Activated CD4-positive, alpha-beta memory T cell treated with anti-CD3 and anti-CD28 coated beads for 36 hours (primary cell): ENCODE measurements at places on chromosomes 5 and 9.

DNA sequence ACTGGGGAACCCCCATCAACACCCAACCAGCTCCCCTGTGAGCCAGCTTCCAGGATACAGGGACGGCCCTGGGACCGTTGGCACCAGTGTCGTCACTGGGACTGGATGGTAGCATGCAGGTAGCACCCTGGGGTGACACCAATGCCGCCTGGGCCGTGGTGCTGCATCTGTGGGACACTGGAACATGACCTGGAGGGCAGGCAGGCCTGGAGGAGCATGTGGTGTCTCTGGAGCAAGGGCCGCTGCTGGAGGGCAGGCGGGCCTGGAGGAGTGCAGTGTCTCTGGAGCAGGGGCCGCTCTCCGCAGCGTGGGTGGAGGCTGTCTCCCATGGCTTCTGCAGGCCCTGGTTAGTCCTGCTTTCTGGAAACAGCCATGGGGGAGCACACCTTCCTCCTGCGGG lies 13.1 kb downstream of the LPCAT1 start:
- peak; percentile 7 for DNase-seq

DNA sequence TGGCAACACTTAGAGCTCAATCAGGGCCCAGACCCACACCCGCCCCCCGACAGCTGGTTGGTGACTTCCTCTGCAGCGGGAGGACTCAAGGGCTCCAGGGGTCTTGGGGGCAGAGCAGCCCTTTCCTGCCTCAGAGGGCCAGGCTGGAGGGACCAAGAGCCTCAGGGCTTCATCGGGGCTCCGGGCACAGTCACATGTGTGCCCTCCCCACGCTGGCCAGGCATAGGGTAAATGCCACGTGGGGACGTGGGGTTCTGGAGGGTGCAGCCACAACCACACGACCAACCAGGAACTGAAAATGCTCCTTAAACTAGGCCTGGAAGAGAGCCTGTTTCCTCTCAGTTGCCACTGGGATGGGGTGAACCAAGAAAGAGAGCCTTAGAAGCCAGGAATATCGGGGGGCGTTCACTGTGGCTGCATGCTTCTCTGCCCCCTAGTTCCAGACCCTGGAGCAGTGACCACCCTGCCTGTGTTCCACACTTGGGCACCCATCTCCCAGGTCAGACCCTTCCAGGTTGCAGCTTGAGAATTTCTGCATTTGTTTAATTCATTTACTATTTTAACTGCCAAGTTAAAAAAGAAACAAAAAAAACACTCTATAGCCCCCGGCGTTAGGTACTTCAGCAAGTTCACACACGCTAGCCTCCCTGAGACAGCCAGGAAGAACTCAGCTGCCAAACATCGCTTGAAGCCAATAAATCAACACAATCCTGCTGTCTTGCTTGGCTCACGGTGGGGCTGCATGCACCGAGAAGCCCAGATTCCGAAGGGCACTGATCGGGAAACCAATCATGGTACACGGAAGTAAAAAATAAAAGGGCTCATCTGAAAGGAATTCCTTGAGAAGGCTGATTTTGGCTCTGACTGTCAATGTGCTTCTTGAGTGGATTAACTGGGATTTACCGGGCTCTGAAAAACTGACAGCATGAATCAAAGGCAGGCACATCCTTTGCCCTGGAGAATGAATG lies 56.1 kb upstream of the PHYKPL start:
- DNase-seq: no peak

DNA sequence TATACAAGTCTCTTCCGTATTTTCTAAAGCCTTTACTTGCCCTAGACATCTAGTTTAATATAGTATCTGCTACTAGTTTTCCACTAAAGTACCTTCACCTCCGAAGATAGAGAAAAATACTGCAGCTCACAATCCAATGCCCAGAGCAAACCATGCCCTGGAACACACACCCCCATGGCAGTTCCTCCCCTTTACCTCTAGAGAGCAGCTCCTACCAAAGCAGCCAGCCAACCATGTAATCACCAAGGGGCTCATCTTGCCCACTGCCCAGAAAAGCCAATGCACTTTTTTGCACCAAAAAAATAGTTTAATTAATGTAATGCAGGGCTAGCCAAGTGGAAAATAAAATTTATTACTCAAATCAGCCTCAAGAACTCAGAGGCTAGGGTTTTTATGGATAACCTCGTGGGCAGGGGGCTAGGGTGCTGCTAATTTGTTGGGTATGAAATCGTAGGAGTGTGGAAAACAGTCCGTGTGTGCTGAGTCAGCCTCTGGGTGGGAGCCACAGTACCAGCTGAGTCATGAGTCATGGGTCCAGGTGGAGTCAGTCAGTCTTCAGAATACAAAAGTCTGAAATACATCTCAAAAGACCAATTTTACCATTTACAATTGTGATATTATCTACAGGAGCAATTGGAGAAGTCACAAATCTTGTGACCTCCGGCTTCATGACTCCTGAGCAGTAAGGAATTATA lies 120.1 kb upstream of the ACO1 start:
- no peak for DNase-seq

- DNase-seq: no peak
Measured at GRCh38 chr9:90499761-90500160, 142.9 kb downstream of the DIRAS2 start.

- DNase-seq: peak; percentile 88
Measured at GRCh38 chr9:112174222-112174964, 704 bp downstream of the SUSD1 start.

DNA sequence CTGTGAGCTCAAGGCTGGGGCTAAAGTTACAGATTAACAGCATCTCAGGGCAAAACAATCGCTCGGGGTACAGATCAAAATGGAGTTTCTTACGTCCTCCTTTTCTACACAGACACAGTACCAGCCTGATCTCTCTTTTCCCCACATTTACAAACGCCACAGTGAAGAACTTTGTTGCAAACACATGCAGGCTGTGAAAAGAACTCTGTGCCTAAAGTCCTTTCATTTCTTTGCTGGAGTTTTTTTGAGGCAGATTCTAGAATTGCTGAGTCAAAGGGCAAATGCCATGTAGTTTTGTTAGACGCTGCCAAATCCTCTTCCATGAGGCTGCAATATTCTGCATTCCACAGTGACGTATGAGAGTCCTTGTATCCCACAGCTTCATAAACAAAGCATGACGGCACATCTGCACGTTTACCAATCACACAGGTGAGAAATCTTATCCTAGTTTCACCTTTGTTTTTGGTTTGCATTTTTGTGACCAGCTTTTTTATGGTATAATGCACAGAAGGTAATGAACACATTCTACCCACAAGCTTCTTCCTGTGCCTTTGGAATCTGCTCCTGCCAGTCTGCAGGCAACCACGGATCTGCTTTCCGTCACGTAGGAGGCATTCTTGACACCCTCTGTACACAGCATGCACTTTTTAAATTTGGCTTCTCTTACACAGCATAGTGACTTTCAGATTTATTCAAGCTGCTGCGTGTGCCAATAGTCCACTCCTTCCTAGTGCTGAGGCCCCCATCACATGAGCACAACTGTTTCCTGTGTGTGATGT lies 44.6 kb upstream of the LPCAT1 start:
- no peak for DNase-seq

GRCh38 chr5:132260714-132261551 lies 3.4 kb downstream of the PDLIM4 start:
- peak; percentile 57 for DNase-seq

GRCh38 chr9:98323051-98323830 lies 67.8 kb upstream of the TBC1D2 start:
- DNase-seq: no peak

DNA sequence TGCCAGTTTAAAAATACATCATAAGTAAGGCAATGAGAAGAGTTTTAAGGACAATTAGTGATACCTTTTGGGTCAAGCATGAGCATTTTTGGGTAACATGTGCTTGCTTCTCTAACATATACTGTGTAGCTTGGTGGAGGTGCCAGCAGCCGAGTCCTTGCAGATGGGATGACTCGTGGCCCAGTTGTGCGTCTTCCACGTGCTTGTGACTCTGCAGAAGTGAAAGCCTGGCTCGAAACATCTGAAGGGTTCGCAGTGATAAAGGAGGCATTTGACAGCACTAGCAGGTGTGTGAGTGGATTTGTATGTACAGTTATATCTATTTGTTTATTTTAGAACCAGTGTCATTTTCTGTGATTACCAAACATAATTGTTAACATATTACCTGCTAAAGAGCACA lies 18.2 kb downstream of the HMGCR start:
- no peak for DNase-seq

DNA sequence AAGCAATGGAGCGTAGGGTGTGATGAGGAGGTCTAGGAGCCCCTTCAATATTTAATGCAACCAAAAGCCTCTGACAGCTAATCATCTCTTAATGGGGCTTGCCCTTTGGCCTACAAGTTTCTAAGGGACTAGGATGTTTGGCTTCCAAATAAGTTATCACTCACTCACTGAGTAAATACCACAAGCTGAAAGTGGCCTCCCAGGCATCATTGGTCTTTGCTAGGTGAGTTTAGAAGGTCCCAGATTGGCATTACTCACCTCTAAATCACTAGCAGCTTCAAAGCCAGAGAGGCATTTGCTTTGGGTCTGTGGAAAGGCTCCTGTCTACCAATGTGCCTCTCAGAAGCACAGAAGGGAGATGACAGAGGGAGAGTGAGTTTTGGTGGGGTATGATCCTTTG lies 344.2 kb downstream of the NTRK2 start:
- no peak for DNase-seq

DNA sequence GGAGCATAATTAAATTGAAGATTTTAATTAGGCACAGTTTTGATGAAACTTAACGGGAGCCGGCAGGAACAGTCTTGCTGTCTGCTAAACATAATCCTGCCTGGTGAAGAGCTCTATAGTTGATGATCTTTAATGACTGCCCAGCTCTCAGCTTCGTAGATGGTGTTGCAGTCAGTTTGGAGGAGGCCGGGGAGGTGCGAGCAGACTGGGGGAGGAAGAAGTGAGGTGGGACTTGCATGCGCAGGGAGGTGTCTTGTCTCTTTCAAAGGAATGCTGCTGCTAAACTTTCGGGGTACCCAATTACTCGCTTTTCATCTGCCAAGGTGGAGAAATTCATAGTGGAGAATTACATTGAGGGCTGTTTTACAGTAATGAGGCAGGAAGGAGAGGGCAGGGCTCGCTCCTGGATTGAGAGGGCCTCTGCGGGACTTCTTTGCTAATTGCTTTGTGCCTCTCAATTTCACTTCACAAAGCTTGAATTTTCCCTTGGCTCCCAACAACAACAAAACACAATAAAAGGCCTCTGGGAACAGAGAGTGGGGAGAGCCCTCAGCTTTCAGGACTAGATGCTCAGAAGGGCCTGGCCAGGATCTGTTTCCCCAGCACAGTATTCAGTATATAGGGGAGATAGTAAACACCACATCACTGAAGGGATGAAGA lies 257.9 kb upstream of the ADRA1B start:
- DNase-seq: no peak

GRCh38 chr5:68930139-68930538 lies 163.7 kb upstream of the SLC30A5 start:
- DNase-seq: no peak

GRCh38 chr9:18405240-18405639 lies 68.7 kb upstream of the ADAMTSL1 start:
- DNase-seq: no peak

GRCh38 chr5:95817430-95817829 lies 5.1 kb downstream of the GLRX start:
- peak; percentile 67 for DNase-seq

GRCh38 chr5:65247594-65247993 lies 234.1 kb downstream of the ADAMTS6 start:
- no peak for DNase-seq

DNA sequence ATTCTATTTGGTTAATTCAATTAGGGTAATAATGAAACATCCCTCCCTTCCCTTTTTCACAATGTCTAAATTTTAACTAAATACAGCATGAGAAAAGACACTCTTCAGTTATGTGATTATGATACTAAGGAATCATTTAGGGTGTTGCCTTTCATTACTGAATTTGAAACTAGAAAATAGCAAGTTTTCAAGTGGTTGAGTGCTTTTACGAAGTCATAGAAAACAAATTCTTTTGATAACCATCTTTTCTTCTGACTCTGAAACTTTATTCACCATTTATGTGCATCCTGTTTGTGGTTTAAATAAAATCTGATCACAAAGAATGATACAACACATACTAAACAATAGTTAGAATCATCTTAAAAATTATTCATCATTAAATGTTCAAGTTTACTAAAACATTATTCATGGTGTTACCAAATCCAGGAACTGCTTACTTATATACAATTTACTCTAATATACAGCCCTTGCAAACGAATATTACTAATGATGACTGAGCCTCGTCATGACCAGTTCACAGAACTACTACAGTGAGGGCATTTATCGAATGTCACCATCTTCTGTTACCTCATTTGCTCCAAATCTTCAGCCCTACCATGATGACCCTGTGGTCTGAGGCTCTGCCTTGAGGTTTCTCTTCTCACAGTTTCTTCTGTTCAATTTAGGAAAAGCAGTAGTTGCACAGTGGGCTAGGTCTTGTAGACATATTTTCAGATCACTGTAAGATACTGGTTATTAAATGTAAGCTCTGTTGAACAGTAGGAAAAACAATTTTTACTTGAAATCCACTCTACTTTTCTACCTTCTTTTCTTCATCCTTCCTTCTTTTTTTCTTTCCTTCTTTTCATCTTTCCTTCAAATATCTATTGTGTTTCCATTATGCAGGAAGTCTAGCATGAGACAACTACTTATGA lies 18.3 kb upstream of the IL9 start:
- peak; percentile 39 for DNase-seq

GRCh38 chr9:82532504-82533180 lies 530.3 kb downstream of the RASEF start:
- DNase-seq: no peak

DNA sequence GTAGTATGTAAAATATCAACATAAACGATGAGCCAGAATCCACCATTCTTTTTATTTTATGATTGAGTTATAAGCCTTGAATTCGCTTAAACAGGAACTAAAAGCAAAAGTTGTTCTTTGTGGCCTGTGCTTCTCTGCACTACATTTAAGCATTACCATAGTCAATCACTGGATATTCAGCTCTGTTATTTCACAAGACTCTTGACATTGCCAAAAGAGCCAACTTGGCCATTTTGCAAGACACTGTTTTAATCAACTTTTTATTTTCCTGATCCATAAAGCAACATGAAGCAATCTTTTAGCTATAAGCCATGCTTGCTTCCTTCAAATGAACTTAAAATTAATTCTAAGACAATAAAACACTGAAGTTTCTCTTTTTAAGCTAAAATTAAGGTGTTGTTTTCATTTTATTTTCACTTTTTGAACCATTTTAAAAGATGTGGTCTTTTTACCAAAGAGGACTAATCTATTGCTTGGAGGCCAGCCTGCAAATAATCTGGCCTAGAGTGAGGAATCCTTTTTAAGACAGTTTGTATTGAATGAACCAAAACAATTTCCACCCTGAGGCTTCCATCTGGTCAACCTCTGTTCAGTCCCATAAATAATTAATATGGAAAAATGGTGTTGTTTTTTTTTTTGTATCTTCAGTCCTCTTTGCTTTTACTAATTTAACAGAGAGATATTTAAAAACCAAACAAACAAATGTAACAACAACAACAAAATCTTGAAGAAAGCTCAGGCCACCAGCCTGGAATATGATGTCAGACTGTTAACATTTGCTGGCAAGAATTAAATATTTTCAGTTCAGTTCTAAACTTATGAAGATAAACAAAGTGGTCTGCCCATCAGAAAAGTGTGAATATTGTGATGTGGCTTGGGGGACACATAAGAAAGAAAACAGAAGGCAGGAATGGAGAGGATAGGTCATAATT lies 274.4 kb downstream of the MARCHF11 start:
- DNase-seq: no peak

- no peak for DNase-seq
Measured at GRCh38 chr9:11868795-11869194, 824.4 kb upstream of the TYRP1 start.

- no peak for DNase-seq
Measured at GRCh38 chr5:17255471-17256021, 38.1 kb downstream of the BASP1 start.
